ENCODE measurements at places on chromosomes 5 and 9.

GRCh38 chr5:126414874-126415502 is 8.2 kb upstream of the GRAMD2B start:
- DNase-seq, result no peak

DNA sequence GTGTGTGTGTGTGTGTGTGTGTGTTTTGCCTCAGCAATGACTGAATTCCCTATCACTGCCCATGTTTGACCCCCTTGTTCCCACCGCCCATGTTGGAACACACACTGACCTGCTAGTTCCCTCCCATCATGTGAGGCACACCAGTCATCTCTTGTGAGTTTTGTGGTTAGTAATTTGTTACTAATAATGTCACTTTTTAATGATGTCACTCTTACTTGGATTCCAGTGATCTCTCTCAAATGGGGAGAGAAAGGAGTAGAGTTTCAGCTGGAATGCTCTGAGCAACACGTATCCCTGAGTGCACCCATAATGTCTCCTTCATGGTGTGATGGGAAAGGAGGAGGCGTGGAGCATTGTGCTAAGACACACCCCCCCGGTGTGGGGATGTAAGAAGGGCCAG is 172.6 kb downstream of the SH3GL2 start:
- no peak for DNase-seq

DNA sequence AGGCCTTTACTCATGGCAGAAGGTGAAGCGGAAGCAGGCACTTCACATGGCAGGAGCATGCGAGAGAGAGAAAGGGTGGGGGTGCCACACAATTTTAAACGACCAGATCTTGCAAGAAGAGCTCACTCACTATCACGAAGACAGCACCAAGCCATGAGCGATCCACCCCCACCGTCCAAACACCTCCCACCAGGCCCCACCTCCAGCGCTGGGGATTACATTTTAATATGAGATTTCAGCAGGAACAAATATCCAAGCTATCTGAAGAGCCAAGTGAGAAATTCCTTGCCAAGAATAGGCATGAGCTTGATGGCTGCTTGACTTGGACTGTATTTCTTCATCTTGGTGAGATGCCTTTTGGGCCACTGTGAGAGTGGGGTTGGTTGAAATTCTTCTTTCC is 88.0 kb downstream of the PDZD2 start:
- no peak for DNase-seq

DNA sequence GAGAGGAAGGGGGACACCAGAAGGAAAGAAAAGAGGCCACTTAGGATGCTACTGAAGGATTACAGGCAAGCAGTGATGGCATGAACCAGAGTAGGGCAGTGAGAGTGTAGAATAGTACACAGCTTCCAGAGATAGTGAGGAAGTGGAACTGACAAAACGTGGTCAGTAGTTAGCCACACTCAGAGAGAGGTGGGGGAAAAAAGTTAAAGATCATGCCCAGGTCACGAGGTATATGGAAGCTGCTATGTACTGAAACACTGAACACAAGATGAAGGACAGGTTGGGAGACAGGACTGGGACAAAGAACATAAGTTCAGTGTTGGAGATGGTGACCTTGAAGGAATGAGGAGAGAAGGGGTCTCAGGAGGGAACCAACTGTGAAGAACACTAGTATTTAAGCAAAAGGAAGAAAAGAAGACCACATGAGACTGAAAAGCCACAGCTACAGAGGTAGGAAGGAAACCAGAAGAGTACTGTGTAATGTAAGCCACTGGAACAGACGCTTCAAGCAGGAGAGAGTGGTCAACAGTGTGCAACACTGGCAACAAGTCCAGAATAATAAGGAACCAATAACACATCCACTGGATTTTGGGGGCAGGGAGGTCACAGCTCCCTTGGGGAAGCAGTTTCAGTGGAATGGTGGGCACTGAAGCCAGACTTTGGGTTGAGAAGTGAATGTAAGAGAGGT is 45.5 kb downstream of the ELL2 start:
- DNase-seq, result no peak

DNA sequence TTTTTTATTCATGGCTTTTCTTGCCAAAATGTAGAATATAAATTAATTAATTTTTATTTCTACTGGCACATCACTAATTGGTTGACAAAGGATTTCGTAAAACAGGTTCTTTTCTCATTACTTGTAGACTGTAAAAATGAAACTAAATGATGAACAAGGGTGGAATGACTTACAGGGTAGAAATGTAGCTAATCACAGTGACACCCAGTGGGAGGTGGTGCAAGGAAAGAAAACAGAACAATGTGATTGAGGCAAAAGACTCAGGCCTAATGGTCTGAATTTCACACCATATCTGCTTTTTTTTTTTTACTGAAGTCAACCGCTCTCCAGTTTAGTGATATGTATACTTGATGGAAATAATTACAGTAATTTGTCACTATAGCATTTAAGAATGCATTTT is 28.9 kb downstream of the GABRG2 start:
- no peak for DNase-seq

- DNase-seq, result no peak
Measured at GRCh38 chr5:37554938-37555337, 175.8 kb downstream of the WDR70 start.

GRCh38 chr5:155935723-155936122 is 391.2 kb upstream of the SGCD start:
- DNase-seq, result no peak

- DNase-seq, result no peak
Measured at GRCh38 chr9:135478829-135479468, 633 bp upstream of the PPP1R26 start.

- DNase-seq, result no peak
Measured at GRCh38 chr5:6378766-6379103, 388 bp upstream of the MED10 start.

DNA sequence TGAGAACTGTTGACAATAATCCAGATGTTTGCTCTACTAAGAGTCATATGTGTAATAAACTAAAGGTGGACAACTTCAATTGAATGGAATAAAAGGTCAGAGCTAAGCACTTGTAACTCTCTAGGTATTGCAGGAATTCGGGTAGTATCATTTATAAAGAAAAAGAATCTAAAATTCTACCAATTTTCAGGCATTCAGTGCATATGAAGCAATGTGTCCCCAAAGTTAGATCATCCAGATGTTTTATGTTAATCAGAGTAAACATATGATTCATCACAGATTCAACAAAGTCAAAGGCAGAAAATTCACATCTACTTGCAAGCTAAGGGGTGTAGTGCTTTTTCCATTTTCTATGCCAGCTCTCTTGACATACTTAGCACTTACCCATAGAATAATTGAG is 477.1 kb downstream of the PDE4D start:
- DNase-seq, result no peak

GRCh38 chr9:90999425-91000397 is 198.1 kb downstream of the SYK start:
- no peak for DNase-seq

- no peak for DNase-seq
Measured at GRCh38 chr9:112655668-112656067, 62.2 kb downstream of the INIP start.

DNA sequence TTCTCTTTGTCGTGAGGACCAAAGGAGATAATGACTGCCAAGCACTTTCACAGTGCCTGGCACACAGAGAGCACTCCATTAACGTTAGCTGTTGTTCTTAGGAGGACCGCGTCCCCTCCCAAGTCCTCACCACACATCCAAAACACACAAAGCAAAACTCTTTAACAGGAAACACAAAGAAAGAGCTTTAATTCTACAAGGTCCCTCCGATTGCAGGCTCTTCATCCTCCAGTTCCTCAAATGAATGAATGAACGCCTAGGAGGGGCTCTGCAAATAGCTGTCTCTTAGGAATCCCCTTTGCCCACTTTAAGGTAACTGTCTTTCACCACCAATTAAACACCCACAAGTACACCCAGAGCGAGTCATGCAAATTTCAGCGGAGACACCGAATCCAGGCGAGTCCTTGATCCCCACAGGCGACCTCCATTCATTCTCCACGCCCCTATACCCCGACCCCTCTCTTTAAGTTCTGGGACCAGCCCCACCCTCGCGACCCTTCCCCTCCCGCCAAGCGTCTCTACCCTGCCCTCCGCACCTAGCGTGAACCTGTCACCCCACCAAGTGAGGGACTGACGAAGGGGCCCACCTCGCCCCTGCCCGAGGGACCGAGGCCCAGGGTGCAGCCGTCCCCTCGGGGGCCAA is 644 bp downstream of the TSC1 start:
- DNase-seq, result no peak

- DNase-seq, result no peak
Measured at GRCh38 chr5:140393738-140394137, 7.9 kb upstream of the ANKHD1 start.

DNA sequence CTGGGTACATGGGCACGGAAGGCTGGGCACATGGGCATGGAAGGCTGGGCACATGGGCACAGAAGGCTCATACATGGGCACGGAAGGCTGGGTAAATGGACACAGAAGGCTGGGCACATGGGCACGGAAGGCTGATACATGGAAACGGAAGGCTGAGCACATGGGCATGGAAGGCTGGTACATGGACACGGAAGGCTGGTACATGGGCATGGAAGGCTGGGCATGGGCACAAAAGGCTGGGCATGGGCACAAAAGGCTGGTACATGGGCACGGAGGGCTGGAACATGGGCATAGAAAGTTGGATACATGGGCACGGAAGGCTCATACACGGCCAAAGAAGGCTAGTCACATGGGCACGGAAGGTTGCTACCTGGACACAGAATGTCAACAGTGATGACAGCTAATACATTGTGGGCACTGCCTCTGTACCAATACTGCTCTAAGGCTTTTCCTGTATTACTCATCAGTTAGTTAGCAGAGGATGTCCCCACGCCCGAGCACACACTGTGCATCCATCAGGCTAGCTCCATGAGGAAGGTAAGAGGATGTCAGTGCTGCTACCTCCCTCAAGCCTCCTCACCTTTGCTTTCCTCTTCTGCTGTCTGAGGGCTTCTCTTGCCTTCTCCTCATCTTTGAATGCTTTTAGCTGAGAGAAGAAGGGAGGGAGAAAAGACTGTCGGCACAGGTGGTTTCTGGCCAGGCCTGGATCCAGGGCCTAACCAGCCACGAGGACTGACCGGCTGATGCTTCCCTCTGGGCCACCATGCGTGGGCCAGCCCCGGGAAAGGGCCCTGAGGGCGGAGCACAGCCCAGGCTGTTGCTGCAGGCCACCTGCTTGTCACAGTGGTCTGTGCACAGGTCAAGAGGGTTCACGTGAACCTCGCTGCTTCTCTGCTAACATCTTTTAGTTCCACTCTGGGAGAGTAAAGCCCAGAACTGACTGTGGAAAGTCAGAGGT is 14.3 kb downstream of the GPX3 start:
- DNase-seq, result no peak

GRCh38 chr9:129164246-129164930 is 13.7 kb downstream of the IER5L start:
- DNase-seq, result no peak

- no peak for DNase-seq
Measured at GRCh38 chr9:113598883-113599282, 135.4 kb downstream of the RGS3 start.

DNA sequence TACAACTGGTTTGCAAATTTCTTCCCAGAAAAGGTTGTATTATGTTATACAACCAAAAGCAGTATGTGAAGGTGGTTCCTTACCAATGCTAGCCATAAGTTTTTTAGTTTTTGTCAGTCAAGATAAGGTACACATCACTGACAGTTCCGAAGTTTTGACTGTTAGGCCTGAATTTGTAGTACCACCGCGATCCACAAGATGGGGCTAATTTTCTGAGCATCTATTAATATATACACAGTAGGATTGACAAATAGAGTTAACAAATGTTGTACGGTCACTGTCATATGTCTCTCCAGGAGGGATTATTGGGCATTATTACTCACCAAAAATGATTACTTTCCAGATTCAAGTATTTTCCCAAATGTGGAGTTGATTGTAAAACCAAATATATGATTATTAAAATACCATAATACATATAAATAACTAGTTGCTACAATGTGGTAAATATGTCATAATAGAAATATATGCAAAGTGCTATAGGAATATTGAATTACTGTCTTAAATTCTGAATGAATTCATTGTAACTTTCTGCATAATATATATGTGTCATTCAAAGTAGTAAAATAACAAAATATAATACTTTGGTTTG is 28.4 kb upstream of the LRRC19 start:
- DNase-seq, result peak; percentile 77

DNA sequence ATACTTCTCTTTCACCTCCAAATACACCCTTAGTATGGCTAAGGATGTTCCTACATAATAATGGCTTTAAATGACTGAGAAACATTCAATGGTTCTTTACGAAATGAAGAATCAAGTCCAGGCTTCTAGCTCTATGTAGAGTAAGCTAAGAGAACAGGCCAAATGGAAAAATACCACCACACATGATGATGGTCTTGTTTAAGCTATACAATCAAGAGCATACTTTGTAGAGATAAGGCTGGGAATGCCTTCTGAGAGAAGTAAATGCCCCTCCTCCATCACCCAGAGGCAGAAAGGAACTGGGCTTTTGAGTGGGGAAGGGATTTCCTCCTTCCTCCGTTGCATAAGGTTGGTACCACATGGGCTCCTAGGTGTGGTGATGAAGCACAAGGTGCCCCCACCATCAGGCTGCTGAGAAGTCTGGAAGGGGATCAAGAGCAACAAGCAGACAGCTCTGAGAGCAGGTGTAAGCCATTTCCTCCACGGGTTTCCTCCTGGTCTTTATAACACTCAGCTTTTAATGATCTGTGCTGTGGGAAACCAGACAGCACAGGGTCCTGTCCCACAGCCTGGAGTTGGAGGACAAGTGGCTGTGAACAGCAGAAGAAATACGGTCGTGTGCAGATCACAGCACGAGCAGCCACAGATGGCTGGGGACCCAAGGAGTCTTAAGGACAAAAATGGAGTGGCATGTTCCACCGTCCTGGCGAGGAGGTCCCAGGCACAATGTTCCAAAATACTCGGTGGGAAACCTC is 396.9 kb downstream of the CTNND2 start:
- no peak for DNase-seq

DNA sequence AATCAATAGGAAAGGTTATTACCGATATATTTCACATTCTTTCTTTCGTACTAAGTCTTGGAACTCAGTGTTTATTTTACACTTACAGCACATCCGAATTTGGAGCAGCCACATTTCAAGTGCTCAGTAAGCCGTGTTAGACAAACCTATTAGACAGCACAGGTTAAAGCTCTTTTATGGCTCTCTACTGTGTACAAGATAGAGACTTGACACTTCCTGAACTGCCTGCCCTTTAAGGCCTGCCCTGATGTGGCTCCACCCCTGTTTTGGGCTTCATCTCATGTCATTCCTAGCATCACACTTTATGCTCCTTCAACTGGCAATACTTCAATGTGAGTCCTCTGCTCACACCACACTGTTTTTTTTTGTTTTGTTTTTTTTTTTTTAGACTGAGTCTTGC is 23.5 kb upstream of the SUSD1 start:
- no peak for DNase-seq

DNA sequence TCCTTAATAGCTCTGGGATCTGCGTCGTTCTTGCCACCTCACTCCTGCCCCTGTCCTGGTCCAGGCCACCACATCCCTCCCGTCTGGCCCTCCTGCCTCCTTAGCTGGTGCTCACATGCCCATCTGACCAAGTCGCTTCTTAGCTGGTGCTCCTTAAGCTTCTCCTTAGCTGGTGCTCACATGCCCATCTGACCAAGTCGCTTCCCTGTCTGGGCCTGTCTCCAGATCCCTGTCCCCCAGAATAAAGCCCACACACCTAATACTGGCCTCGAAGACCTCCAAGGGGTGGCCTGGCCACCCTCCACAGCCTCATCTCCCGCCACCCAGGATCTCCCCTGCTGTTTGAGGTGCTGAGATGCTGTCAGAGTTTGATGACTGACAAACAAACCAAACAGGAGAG is 31.4 kb upstream of the TTLL11 start:
- DNase-seq, result no peak
